Activated CD8-positive, alpha-beta memory T cell treated with anti-CD3 and anti-CD28 coated beads, Interleukin-2, amount 50 U/mL, for 48 hours (primary cell): ENCODE measurements at places on chromosomes 6 and 20.

DNA sequence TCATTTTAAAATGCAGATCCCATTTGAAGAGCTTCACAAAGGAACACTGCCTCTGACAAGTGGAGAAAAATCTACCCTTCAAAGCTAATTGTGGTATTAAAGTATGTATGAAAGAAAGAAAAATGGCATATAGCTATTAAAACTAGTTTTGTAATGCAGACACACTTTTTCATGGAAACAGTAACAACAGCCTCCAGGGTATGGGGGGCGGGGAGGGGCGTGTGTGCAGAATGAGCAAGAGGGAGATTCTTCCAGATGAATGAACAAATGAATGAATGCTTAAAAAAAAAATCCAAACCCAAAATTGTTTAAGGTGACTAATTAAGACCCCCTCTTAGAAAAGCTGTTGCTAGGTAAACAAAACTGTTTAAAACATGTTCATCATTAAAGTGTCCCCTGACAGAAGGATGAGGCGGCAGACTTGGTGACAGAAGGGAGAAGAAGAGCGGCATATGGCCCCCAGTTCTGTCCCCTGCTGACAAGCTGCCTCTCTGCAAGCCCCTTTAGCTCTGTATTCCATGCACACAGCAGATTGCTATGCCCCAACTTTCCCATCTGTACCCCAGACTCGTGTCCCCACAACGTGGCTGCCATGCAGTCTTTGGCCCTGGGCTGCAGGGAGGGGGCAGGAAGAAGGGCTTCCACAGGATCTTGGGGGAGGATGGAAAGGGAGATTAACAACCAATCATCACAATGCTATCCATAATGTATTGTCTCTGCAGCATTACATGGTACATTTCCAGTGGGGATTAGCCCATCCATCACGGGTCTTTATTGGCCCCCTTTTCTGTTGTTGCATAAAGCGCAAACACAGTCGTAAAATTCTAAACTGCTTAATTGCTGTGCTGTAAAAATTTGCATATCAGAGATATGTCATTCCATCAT is 108.4 kb upstream of the OLIG3 start:
- no peak for DNase-seq

- DNase-seq = no peak
Observed at GRCh38 chr6:35895560-35895959, 25.3 kb downstream of the SRPK1 start.

- no peak for DNase-seq
Observed at GRCh38 chr6:34901930-34902329, 12.9 kb downstream of the ANKS1A start.

- no peak for DNase-seq
Observed at GRCh38 chr6:81985191-81985590, 232.7 kb upstream of the TENT5A start.

GRCh38 chr6:150024646-150025155 is 631 bp downstream of the RAET1L start:
- no peak for DNase-seq

DNA sequence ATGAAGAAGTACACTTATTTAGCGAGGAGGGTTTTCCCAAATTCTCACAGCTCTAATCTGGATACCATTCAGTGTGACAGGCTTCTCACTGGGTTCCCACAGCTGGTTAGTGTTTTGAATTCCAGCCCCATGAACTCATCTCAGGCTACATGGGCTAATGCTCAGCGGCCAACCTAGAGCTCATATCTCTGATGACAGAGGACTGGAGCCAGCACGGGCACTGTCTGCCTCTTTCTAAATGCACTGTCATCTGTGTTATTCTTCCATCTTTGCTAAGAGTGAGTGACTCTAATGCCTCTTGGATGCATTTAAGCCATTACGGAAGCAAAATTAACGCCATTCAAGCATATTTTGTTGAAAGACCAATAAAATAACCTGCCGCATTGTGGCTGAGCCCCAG is 308.9 kb upstream of the JAG1 start:
- no peak for DNase-seq

GRCh38 chr6:6486595-6486994 is 101.9 kb upstream of the LY86 start:
- no peak for DNase-seq

DNA sequence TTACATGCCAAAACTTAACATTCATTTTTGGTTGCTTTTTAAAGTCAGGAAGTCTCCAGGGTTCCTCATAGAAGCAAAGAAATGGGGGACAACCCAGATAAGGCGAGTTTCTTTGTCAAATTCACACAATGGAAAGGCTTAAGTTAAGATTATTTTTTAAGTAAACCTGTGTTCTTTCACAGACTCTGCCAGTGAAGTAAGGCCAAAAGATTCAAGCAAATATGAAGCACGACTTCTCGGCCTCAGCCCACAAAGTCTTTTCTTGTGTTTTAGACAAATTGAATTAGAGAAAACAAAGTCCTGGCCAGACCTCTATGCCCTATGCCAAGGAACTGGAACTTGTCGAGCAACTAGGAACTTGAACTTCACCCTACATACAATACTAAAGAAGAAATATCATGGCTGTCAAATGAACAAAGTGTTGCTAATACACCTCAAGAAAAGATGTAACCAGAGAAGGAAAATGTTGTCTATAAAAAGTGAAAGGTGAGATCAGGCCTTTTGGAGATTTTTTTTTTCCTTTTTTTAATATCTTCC is 540.0 kb upstream of the JARID2 start:
- DNase-seq = no peak

- DNase-seq = no peak
Observed at GRCh38 chr20:40945754-40946450, 82.7 kb upstream of the TOP1 start.

- no peak for DNase-seq
Observed at GRCh38 chr6:117506907-117507306, 24.4 kb downstream of the DCBLD1 start.

DNA sequence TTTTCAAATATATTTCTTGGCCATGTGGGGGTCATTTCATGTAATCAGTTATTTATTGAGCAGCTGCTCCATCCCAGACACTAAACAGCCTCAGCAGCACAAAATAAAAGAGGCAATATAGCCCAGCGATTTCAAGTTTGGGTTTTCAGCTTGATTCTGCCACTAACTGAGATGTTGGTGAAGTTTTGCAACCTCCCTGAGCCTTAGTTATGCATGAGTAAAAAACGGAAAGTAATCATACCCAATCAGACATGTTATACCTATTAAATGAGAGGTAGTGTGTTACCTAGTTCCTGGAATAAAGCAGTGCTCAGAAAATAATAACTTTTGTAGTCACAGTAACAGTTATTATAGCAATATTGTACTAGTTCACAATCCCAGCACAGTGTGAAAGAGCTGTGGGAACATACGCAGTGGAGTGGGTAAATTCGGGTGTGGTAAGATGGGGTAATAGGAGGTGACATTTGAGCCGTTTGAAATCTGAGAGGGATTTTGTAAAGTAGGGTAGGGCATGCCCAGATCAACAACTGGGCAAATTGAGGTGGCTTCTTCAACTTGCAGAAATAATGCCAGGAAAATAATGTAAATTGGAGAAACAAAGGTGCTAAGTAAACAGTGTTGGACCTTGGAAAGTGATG is 1.5 kb downstream of the SLC9A8 start:
- no peak for DNase-seq

GRCh38 chr6:113632220-113632864 is 224.8 kb upstream of the MARCKS start:
- DNase-seq = peak; percentile 60

DNA sequence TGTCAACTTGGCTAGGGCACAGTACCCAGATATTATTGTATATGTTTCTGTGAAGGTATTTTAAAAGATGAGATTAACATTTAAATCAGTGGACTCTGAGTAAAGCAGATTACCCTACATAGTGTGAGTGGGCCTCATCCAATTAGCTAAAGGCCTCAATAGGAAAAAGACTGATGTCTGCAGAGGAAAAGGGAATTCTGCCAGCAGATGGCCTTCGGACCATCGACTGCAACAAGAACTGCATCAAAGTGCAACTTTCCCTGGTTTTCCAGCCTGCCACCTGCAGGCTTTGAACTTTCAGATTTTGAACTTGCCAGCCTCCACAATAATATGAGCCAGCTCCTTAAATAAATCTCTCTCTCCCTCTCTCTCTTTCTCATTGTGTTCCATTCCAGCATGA is 80.5 kb downstream of the IMPG1 start:
- DNase-seq = no peak

DNA sequence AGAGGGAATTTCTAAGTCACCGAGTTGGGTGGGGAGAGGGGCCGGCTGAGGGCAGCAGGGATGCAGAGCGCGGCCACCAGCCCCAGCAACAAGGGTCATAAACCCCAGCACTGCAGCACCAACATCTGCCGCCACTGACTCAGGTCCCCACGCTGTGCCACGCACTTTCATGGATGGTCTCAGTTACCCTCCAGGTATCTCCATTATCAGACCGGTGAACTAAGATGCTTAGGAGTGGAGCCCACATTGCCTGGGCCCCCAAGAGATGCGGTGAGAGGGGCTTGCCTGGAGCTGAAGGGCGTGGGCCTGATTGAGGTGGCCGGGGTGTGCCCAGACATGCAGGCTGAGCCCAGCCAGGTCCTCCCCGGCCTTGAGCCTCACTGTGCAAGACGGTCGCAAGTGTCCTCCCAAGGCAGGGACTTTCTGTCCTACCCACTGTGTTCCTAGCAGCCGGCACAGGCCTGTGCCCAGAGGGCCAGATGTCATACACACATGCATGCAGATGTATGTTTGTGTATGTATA is 19.3 kb downstream of the RBM38 start:
- DNase-seq = no peak

DNA sequence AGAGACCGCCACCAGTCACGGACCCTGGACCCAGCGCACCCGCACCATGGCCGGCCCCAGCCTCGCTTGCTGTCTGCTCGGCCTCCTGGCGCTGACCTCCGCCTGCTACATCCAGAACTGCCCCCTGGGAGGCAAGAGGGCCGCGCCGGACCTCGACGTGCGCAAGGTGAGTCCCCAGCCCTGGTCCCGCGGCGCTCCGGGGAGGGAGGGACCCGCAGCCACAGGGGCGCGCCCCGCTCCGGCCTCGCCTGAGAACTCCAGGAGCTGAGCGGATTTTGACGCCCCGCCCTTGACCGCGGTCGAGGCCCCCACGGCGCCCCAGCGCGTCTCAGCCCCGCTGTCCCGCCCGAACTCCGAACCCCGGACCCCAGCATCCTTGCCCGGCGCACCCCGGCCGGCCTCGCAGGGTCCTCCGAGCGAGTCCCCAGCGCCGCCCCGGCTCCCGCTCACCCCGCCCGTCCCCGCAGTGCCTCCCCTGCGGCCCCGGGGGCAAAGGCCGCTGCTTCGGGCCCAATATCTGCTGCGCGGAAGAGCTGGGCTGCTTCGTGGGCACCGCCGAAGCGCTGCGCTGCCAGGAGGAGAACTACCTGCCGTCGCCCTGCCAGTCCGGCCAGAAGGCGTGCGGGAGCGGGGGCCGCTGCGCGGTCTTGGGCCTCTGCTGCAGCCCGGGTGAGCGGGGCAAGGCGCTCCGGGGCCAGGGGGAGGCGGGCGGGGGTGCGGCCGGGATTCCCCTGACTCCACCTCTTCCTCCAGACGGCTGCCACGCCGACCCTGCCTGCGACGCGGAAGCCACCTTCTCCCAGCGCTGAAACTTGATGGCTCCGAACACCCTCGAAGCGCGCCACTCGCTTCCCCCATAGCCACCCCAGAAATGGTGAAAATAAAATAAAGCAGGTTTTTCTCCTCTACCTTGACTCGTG is at the start of gene OXT:
OXT (plus strand) TSS at position 11 of the 920 bp plus-strand sequence; CDS start at position 47, 36 bp downstream.
- peak; percentile 79 for DNase-seq

GRCh38 chr6:56744528-56744927 is 101.8 kb upstream of the DST start:
- DNase-seq = no peak

DNA sequence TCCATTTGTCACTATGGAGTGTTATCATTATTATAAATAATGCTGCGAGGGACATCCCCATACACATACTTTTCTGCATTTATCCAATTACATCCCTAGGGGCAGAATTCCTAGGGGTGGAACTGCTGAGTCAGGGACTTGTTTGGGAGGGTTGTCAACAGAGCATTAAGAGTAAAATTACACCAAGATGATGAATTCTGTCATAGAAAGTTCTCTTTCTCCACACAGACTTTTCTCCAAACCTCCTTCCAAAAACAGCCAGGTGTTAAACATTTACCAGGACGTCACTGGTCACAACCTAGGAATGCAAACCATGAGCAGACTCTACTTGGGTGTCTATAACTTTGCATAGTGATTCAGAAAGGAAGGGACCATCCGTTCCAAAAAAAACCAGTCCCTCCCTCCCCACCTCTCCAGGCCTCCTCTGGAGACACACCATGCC is 95.5 kb downstream of the PRND start:
- DNase-seq = no peak

DNA sequence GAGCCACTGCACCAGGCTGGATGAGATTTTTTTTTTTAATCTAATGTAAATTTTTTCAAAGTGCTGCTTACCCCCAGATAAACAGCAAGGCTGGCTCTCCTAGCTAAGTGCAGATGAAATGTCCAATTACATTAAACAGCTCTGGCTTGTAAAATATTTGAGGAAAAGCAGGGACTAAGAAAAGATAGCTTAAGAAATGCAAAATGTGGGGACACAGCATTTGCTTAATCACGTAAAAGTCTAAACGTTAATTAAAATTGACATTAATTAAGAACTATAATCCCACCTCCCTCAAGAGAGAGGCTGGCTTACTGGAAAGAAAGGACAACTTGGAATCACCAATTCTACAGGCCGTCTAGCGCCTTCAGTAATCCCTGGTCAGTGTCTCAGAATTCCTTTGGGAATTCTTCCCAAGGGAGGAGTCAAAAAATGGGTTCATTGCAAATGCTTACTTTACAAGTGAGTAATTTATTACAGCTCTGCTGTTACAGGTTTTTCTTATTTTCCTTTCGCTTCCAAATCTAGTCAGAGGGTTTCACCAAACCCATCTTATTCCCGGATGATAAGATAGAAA is 13.6 kb upstream of the MARCKS start:
- DNase-seq = no peak

DNA sequence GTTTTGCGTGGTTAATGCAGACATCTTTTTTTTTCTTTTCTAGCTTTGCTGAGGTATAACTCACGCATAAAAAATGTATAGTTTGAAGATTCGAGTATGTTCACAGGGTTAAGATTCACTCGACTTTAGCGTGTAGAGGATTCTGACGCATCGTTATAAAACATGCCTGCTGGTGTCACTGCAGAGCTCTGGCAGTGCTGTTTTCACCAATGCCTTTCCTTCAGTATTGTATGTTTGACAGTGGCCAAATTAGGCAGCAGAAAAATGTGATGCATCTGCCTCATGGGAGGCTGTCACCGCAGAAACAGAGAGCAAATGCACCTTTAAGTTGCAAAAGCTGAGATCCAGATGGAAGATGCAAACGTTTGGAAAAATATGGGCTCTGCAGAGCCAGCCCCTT is 18.0 kb upstream of the SIRPB2 start:
- DNase-seq = no peak
